Cortex of kidney (tissue), 1 donor: ENCODE measurements at places on chromosomes 16 and 17.

GRCh38 chr17:73720187-73720834 lies 76.1 kb upstream of the SDK2 start:
- no peak for DNase-seq

DNA sequence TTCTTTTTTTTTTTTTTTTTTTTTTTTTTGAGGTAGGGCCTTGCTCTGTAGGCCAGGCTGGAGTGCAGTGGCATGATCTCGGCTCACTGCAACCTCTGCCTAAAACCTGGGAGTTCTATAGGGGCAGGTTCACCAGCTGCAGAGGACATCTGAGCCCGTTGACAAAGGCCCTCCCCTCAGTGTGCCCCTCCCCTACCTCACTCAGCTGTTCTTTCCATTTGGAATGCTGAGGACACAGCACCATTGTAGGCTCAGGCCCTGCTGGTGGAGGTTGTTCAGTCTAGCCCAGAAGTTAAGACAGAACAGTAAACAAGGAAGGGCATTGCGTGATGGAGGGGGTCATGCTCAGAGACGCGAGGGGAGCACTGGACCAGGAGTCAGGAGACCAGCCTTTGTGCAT lies 21.8 kb upstream of the KIF19 start:
- no peak for DNase-seq

DNA sequence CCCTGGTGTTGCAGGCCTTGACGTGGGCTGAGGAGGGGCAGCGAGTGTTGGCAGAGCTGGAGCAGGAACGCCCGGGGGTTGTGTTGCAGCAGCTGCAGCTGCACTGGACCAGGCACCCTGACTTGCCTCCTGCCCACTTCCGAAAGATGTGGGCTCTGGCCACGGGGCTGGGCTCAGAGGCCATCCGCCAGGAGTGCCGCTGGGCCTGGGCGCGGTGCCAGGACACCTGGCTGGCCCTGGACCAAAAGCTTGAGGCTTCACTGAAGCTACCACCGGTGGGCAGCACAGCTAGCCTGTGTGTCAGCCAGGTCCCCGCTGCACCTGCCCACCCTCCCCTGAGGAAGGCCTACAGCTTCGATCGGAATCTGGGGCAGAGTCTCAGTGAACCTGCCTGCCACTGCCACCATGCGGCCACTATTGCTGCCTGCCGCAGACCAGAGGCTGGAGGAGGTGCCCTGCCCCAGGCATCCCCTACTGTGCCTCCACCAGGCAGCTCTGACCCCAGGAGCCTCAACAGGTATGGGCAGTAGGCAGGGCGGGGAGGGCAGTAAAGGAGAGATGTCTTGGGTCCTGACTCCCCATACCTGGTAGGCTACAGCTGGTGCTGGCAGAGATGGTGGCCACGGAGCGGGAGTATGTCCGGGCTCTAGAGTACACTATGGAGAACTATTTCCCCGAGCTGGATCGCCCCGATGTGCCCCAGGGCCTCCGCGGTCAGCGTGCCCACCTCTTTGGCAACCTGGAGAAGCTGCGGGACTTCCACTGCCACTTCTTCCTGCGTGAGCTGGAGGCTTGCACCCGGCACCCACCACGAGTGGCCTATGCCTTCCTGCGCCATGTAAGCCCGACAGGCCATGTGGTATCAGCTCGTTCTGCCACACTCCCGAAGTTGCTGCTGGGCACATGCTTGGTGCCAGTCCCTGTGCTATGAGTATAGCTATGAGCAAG lies 5.6 kb downstream of the PLEKHG4 start:
- DNase-seq: no peak

GRCh38 chr17:17424552-17424951 lies 52.2 kb upstream of the MED9 start:
- no peak for DNase-seq

- DNase-seq: no peak
Measured at GRCh38 chr16:17483351-17483750, 12.6 kb upstream of the XYLT1 start.

DNA sequence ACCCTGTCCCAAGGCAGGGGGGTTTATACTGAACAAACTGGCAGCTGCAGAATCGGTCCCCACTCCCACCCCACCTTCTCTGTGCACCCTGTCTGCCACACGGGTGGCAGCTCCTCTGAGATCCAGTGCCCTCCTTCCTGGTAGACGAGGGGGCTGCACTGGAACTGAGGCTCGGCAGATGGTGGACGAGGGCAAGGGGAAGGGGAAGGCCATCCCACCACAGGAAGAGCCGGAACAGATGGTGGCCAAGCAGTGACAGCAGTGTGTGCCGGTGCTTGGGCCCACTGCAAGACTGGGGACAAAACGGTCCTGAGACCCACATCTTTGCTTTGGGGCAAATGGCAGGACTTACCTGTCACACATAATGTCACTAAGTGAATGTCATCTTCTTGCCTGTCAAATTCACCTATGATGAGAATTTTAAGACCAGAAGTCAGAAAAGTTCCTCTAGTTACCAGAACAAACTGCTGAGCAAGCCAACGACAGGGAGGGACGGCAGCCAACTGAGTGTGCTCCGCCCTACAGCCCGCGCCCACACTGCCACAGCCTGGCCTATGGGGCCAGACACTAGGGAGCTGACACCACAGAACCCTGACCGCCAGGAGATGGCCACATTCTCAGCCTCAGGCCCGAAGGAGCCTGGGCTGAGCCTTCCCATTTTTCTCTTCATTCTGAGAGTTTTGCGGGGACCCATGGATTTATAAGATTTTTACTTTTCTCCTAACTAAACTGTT lies 14.4 kb downstream of the NTAN1 start:
- DNase-seq: no peak

- DNase-seq: no peak
Measured at GRCh38 chr16:56190048-56190676, 1.1 kb upstream of the GNAO1 start.

GRCh38 chr16:83350481-83350880 lies 457.3 kb upstream of the HSBP1 start:
- no peak for DNase-seq

- DNase-seq: no peak
Measured at GRCh38 chr17:28339431-28339830, 3.9 kb downstream of the TNFAIP1 start.

DNA sequence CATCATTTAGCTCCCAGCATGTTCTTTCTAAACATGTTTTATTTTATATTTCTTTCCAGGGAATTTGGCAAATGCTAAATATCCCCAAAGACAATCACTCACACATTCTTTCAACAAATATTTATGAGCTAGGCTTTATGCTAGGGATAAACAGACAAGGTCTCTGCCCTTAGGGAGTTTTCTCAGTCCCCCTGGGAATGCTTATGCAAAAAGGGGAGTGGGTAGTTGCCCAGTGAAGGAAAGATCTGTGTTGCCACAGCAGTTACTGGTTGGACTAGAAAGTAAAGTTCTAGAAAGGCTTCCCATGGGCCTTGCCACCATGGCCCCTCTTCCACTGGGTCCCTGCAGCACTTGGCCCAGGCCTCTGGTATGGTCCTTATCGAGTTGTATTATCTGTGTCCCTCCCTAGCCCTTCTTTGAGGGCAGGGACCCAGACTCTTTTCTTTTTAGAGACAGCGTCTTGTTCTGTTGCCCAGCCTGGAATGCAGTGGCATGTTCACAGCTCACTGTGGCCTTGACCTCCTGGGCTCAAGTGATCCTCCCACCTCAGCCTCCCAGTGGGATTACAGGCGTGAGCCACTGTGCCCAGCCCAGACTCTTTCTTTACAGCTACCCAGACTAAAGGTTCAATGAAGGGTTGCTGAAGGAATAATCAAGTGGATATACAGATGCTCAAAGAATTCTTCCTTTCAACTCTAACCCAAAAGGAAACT lies 78.0 kb downstream of the YPEL2 start:
- no peak for DNase-seq

GRCh38 chr16:64077242-64077641 lies 1044.6 kb downstream of the CDH11 start:
- no peak for DNase-seq

GRCh38 chr17:62573480-62574117 lies 53.9 kb upstream of the MRC2 start:
- DNase-seq: no peak

DNA sequence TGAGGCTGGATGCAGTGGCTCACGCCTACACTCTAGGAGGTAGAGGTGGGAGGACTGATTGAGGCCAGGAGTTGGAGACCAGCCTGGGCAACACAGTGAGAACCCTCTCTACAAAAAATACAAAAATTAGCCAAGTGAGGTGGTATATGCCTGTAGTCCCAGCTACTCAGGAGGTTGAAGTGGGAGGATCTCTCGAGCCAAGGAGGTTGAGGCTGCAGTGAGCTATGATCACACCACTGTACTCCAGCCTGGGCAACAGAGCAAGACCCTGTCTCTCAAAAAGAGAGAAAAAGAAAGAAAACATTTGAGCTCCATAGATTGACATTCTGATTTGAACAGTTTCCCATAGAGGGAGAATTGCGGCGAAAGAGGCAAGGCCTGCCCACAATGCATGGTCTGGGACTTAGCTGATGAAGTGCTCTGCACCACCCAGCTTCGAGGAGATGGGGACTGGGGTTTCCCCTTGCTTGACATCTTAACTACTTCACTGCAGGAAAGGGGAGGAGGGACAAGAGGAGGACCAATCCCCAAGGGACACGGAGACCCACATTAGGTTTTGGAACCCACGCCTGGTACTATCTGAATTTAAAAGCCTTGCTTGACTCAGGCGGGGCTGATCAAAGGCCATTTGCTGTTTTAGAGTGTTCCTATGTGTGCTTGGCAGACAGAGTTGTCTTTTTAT lies 21.7 kb downstream of the MSI2 start:
- no peak for DNase-seq

DNA sequence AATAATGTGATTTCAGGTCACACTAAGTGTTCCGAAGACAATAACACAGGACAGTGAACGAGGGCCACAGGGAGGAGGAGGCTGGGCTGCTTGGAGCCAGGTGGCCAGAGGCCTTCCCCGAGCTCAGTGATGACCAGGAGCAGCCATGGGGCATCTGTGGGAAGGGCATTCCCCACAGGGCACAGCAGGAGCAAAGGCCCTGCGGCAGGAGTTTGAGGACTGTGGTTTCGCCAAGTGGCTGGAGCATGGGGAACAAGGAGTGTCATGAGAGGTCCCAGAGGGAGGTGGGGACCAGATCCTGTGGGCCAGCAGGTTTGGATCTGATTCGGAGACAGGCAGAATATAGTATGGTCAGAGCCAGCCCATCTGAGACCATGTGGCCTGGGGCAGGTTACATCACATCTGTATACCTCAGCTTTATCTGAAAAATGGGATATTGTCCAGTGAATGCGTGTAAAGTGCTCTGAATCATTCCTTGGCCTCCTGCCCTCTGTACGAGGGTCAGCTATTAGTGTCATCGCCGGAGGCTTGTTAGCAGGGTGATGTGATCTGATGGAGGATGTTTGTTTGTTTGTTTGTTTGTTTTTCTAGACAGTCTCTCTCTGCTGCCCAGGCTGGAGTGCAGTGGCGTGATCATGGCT lies 176.8 kb downstream of the KATNIP start:
- DNase-seq: no peak

DNA sequence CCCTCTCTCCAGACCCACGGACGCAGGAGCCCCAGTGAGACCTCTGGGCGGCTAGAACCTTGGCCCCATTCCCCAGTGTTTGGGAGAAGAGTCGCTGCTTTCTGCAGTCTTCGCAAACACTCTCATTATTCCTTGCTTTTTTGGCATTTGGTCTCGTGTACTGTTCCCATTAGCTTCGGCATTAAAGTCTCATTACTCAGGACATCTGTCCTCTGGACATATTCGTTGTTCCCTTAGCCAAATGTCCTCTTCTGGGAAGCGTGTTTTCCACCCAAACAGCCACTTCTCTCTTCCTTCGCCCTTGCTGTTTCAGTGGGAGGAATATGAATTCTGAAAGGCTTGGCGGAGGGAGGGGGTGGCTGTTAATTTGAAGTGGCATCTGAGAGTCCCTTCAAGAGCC lies 11.1 kb downstream of the SHISA6 start:
- DNase-seq: no peak

DNA sequence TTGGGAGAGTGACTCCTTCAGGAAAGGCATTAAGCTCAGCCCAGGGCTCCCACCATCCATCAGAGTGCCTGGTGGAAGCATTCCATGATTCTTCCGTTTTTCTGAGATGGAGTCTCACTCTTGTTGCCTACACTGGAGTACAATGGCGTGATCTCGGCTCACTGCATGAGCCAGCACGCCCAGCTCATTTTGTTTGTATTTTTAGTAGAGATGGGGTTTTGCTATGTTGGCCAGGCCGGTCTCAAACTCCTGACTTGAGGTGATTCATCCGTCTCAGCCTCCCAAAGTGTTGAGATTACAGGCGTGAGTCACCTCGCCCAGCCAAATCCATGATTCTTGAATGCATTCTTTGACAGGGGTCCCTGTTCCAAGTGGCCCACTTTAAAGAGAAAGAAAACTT lies 23.1 kb downstream of the MIS12 start:
- DNase-seq: no peak

- no peak for DNase-seq
Measured at GRCh38 chr17:80460429-80460834, 16.0 kb downstream of the NPTX1 start.

DNA sequence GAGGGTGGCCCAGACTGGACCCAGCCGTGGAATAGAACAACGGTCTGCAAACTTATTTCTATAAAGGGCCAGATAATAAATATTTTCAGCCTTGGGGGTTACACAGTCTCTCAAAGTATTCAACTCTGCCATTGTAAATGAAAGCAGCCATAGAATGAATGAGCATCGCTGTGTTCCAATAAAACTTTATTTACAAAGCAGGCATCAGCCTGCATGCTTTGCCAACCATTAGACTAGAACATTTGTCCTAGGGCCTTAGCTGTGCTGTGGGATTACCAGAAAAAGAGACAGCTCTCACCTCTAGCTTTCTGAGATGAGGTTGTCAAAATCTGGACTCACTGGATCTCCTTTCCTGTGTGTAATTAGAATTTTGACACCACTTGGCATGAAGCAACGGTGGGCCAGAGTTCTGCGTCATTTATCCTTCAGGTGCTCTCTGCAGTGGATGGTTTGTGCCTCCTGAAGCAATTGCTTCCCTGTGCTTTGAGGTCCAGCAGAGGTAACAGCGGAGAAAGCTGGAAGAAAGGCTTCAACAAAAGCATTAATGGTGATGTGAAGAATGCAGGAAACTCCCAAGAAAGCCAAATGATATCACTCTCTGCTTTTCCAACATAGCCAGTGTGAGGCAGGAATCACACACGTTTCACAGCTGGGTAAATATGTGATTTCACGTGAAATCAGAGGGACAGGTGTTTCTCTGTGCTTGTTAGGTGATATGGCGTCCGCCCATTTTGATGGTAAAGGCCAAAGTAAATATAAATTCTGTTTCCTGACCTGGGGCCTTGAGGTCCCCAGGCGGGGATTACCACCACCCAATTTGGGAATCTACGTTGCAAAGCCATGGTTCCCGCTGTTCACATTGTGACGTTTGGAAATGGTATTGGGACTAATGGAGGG lies 148.4 kb downstream of the PITPNC1 start:
- DNase-seq: no peak

GRCh38 chr17:9968008-9968407 lies 62.9 kb upstream of the RCVRN start:
- no peak for DNase-seq
